ENCODE measurements at places on chromosomes 2 and 18.
A peak's percentile ranks its signal among the peaks of the same experiment; 100 is the strongest.

GRCh38 chr2:234060236-234060635 is 9.7 kb downstream of the SPP2 start:
- DNase-seq, result no peak

DNA sequence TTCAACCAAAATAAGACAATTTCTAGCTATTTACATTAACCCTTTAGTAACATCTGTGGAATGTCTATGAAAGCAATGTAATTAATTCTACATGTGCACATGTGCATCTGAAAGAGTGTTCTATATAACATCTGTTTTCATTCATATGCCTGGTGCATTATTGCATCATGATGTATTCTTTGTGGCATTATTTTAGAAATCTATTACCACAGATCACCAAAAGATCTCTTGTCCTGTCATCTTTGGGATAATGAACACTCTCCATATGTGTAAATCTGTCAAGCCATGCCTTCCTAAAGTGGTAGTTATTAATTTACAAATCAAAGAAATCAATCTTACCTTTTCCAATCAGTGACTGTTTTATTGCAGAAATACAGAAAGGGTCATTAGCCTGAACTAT is 86.9 kb downstream of the TRIB2 start:
- DNase-seq, result no peak

DNA sequence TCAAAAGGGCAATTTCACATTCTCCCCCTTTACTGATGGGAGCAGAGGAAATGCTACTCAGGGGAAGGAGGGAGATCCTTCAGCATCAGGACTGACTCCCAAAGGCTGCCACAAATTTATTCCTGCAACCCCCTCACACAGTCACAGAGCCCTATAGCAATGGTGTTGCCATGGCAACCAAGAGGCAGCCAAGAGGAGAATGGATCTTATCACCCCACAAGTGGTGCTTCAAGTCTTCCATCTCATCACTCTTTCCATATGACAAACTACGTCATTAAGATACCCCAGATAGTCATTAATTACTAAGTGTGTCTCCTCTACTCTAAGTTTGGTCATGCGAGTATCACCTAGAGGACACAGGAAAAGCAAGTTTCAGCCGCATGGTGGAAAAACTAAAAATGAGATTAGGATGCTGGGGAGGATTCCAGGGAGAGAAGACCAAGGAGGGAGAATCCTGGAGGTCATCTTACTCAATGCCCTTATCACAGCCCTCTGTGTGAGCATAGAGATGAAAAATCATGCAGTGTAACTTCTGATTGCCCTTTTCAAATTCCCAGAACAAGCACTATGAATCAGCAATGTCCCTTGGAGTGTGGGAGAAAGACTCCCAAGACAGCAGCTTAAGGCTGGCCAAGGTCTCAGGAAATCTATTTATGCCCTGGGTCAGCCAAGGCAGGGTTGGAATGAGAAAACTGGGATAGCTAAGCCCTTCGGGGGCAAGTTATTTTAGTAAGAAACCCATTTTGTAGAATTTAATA is 885.7 kb upstream of the KLHL29 start:
- DNase-seq, result no peak

GRCh38 chr2:241358470-241358869 is 2.4 kb downstream of the FARP2 start:
- no peak for DNase-seq

DNA sequence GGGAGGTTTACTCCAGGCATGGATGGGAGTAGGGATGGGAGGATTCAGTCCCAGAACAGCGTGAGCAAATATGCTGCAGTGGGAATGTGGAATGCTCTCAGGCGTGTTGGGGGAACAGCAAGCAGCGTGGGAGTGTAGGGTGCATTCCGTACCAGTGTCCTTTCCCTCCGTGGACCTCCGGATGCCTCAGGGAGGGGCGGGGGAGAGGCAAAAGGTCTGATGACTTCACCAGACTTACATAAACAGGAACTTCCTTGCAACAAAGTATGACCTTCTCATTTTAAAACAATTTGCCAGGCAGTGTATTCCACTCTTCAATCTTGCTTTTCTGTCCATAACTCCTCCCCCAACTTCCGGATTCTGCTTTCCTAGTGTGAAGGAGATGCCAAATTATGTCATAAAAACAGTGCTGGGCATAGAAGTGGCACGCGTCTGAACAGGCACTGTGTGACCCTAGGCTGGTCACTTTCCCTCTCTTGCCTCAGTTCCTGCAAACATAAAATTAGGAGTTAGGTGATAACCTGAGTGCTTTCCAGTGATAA is 36.9 kb downstream of the RPL37A start:
- DNase-seq, result peak; percentile 79

Measured in kidney capillary endothelial cell (primary cell).